ENCODE measurements at places on chromosomes 1 and 21. TPM values are rescaled to one million over a fixed set of nuclear protein-coding genes. Genes with fewer than 3 reads are reported as not detected.
A peak's percentile ranks its signal among the peaks of the same experiment; 100 is the strongest.

GRCh38 chr1:10979483-10979920 lies 33.0 kb upstream of the TARDBP start:
- no peaks in the 10 kb centered on the region for H3K27me3 ChIP-seq
- H3K36me3 ChIP-seq = no peaks in the 10 kb centered on the region
- DNase-seq = peak; percentile 69
- H3K4me3 ChIP-seq = no peak overlapping the region
- peaks cover 66% of the 10 kb centered on the region for H3K4me1 ChIP-seq
- H3K27ac ChIP-seq = peak overlapping the region; percentile 60

Gene LRRC47
- total RNA-seq = 42.9 TPM

- no peak overlapping the region for H3K27ac ChIP-seq
- no peaks in the 10 kb centered on the region for H3K4me1 ChIP-seq
- H3K4me3 ChIP-seq = no peak overlapping the region
- H3K27me3 ChIP-seq = no peaks in the 10 kb centered on the region
These were observed 93.4 kb downstream of the PCBP3 start for GRCh38 chr21:45736690-45737484.

Gene NFASC
- total RNA-seq = 88.7 TPM
